ENCODE measurements at places on chromosomes 2 and 18.

DNA sequence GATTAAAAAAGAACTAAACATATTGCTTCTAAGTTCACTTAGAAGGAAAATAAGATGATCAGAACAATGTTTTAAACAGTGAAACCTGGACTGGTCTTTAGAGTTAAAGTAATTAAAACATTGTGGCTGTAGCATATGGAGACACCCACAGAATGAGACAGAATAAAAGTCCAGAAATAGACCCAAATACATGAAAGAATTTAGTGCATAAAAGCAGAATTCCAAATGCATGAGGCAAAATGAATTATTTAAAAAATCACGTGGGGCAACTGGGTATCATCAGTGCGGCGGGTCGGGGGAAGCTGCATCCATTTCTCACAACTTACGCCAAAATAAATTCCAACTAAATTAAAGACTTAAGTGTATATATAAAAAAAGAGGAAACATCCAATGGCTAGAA, 12.1 kb downstream of the RNF149 start:
- DNase-seq = no peak

DNA sequence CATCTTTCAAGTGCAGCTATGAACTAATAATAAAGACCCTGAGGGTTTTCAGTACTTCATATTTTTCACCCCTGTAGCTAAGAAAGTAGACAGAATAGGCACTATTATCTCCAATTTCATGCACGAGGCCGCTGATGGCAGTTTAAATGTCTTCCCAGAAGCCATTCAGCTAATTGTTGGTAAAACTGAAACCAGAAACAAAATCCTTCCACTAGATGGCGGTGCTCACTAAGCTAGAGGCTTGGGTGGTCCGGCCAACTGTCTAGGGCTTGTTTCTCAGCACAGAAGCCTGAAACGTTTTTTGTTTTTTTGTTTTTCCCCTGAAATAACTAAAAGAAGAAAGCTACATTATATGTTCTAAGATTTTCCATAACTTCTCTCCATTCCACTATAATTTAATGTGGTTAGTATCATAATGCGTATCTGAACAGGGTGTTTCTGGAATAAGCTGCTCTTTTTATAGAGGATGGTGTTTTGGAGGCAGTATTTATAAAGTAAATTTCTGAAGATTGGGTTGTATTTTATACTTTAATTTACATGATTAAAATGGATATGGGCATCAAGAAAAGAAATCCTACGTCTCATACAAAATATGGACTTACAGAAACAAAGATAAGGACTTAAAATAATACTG, 159.4 kb downstream of the PIK3C3 start:
- peak; percentile 68 for DNase-seq

DNA sequence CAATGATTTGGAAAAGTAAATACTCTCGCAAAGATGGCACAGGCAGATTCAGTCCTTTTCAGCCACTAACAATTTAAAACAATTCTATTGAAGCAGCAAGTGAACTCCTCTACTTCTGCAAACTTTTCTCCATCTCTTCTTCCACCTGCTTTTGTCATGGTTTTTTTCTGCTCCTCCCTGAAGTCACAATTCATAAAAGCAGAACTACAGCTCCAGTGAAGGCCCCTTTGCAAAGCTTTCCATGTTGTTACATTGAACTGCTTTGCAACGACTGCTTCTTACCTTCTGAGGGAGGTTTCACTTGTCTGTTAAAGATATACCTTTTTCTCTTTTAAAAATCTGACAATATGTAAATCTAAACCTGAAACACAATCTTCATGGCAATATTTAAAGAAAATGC, 3.7 kb upstream of the SERTAD2 start:
- DNase-seq = no peak

GRCh38 chr2:44939106-44940048, 2.1 kb upstream of the SIX3 start:
- no peak for DNase-seq

DNA sequence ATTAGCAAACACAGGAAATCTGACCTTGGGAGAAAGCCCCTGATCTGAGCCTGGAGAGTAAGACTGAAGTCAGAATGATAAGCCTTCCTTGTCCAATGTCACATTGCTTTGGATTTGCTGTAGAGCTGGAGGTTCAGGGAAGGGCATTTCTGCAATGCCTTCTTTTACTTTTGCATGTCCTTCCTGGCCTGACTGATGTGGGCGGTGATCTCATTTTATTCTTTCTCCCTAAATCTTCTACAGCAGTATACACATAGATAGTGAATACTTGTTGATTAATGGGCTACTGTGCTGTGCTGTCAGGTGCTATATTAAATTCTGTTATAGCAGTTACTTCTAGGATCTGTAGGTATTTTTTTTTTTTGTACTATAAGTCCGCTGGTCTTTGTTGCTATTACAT, 62.6 kb downstream of the PLCL1 start:
- DNase-seq = no peak

GRCh38 chr2:643761-644160, 33.4 kb downstream of the TMEM18 start:
- no peak for DNase-seq

DNA sequence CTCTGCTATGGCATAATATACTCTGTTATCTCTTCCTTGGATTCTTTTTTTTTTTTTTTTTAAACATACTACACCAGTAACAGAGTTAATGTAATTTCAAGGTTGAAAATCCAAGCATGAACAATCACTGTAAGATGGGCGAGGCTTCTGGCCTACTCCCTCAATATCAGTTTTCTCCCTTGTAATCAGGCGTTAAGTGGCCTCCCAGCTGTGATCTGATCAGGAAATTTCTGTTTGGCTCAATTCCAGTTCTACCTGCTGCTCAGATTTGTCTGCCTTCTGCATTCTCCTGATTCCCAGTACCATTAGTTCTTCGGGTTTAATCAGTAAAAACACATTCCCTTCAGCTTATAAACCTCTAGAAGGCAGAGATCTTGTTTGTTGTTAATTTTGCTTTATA, 18.6 kb downstream of the PRKD3 start:
- DNase-seq = no peak

DNA sequence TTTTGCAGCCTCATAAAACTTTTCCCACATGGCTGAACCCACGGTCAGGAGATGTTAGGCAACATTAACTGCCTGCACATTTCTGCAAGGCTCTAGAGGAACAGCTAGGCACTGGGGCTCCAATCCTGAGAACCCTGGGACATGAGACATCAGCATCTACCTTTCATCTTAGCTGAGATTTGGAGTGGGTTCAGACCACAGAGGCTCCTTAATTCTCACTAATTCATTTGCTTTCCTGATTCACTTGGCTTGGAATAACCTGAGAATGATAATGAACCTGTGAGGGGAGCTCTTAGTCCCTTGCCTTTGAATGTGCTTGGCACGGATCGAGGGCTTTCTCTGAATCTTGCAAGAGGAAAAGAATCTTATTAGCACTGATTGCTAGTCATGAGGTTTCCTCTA, 266.2 kb downstream of the FIGN start:
- DNase-seq = no peak

DNA sequence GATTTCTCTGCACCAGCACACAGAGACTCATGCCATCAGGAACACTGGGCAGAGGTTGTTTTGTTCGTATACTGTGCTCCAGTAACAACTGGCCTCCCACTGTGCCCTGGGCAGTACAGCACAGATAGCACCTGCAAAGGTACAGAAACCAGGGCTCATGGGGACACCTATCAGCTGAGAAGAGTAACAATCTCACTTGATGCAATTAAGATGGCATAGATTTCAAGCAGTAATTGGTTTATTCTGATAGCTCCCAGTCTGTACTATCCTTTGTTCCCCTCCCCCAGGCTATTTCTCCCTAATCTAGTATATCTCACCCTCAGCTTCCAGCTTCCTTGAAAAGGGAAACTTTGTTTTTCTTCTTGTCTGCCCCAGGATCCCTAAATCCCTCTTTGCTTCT, 343.9 kb upstream of the MMADHC start:
- no peak for DNase-seq

GRCh38 chr2:30701782-30702181, 105.5 kb downstream of the CAPN13 start:
- no peak for DNase-seq

GRCh38 chr2:181891258-181891965, at the start of gene ITPRID2:
TSS of gene ITPRID2 (plus strand) at chr2:181891730. CDS start at chr2:181892067, 337 bp downstream.
- peak; percentile 52 for DNase-seq

GRCh38 chr2:240957656-240958365, 40.6 kb upstream of the SNED1 start:
- DNase-seq = no peak

DNA sequence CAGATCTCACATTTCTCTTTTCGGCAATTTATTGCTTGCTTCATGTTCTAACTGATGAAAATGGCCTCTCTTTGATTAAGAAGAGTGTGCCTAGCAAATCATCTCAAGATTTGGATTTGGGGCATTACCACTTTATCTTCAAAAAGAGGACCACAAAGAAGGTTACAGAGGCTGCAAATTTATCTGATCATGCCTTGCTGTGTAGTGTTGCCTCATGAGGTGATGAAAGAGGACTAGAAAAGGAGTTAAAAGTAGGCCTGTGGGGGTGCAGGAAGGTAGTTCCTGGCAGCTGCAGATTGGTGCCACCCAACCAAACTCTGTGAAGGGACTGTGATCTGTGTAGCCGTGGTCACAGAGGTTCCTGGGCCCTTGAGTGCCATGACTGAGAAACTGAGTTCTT, 69.2 kb downstream of the PRELID3A start:
- DNase-seq = no peak

DNA sequence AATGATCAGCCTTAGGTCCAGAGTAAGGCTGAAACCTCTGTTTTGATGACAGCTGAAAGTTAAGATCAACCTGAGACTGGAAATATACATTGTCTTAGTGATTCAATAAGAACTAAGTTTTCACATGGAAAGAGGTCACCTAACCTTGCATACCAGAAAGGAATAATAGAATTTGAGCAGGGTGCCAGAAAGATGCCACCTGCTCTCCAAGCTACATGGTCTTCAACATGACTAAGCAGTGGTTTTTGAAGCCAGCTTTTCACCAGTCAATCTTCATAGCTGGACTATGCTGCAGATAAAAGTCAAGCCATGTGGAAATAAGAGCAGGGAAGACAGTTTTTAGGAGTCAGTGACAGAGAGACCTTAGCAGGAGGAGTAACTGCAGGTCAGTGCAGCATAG, 589.4 kb upstream of the SYT4 start:
- DNase-seq = no peak

GRCh38 chr2:194103941-194104659, 1552.9 kb upstream of the SLC39A10 start:
- peak; percentile 24 for DNase-seq

- no peak for DNase-seq
Observed at GRCh38 chr2:69952336-69953115, 8.9 kb downstream of the ASPRV1 start.

DNA sequence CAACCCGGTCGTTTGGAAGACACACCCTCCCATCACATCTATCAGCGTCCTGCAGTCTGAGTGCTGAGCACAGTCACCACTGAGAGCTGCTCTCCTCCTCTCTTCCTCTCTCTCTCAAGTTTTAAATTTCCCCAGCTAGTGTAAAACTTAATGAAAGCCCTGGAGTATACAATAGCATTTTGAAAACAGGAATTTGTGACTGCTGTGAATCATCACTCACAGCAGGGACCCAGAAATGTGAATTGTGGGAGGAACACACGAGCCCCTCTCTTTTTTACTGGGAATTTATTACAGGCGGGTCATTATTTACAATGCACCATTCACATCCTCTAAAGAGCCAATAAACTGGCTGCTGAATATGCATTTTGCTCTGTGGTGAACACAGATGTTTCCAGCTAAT, 185.0 kb upstream of the SMIM21 start:
- DNase-seq = no peak

- no peak for DNase-seq
Observed at GRCh38 chr2:54773838-54774237, 50.4 kb downstream of the EML6 start.

- DNase-seq = no peak
Observed at GRCh38 chr2:204019572-204020501, 83.3 kb downstream of the ICOS start.

DNA sequence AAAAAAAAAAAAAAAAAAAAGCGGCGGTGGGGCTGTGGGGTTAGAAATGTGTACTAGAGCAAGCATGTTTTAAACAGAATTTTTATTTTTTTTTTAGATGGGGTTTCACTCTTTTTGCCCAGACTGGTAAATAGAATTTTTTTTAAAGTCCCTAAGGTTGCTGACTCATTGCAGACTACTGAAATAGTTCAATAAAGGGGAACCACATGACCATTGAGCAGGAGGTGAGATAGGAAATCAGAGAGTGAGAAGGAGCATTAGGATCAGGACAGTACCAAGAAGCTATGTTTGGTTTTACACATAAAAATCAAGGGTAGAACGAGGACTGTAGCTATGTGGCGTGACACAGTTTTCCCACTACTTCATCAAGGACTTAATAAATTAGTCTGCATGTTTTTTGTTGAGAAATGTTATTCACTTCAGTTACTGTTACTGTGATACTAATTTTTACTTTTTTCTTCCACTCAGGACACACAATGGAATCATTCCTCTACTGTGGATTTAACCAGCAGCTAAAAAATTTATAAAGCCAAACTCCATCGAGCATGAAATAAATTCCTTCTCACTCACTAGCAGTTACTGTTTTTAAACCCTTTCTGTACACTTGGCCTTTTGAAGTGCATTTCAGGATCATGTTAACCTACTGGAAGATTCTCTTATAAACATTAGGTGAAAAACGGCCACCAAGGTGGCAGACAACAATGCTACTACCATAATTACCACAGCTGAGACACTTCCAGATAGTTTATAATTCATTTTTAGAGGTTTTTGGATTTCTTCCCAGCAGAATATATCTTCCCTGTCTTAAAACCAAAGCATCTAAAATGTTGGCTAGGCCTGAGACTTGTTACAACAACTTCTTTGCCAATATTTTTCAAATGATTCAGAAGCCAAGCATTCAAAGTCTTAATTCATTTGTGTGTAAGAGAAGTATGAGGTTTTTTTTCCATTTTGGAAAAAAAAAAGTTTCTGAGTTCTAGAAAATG, 33.2 kb downstream of the LAMA1 start:
- DNase-seq = peak; percentile 77

DNA sequence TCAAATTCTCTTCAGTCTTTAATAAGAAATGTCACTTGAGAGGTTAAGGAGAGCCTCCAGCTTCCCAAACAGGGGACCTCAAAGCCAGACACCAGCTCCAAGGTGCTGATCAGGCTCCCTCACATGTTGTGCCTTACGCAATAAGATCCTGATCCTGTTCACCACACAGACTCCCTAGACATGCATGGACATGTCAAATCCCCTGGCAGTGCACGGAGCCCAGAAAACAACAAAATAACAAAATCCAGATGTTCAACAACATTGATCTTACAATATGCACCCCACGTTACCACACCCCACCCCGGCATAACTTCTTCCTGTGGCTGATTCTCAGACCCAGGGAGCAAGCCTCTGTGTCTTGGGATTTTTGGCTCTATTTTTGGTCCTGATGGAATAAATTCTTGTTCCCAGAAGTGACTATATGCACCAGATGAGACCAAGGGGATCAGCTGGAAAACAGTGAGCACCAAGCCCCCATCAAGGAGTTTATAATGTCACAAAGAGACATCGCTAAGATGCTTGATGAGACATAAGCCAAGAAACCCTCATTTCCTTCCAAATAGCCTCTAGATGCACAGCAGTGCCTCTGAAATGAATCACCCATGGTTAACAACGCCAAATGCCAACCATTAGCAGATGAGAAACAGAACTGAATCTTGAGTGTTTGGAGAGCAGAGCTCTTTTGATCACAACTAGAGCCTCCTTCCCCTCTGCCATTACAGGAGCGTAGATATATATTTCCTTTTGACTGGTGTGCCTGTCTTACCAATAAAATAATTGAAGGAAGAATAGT, 198.2 kb downstream of the PRKCE start:
- DNase-seq = peak; percentile 62

GRCh38 chr2:70647873-70648481, 94.4 kb upstream of the TGFA start:
- DNase-seq = peak; percentile 12
